HFFc6 (cell line): ENCODE measurements at places on chromosomes 4 and X.
A peak's percentile ranks its signal among the peaks of the same experiment; 100 is the strongest.

DNA sequence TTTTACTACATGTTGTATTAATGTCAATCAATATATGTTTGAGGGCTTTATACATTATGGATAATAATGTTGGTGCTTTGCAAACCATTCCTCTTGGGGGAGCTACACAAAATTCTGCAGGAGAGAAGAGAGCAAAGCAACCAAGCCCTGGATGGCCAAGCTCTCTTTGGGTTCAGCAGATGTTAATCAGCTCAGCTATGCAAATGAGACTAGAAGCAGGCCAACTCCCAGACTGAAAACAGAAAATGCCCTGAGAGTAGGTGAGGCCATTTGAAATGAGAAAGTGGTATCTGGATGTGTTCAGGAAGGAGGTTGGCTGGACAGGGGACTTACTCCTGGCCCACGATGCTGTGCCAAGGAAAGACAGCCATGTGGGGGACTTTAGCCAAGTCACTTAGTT is 387.0 kb downstream of the BCOR start:
- DNase-seq, result no peak

DNA sequence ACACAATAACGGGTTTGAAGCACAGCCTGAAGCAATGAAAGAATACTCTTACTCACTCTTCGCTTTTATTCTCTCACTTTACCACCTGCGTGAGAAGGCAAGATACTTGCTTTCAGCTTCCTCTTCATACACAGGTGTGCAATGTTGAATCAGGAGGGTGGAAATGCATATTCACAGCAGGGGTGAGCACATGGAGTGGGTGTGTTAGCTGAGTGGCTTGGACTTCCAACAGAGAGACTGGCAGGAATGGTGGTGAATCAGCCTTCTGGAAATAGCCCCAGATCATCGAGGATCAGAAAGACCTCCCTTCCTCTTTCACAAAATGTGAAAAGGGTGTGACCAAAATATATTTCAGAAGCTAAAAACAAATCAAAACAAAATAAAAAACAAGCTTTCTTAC is 521.2 kb downstream of the STIM2 start:
- DNase-seq, result no peak

GRCh38 chrX:10484683-10485247 is 135.6 kb downstream of the MID1 start:
- DNase-seq, result no peak

DNA sequence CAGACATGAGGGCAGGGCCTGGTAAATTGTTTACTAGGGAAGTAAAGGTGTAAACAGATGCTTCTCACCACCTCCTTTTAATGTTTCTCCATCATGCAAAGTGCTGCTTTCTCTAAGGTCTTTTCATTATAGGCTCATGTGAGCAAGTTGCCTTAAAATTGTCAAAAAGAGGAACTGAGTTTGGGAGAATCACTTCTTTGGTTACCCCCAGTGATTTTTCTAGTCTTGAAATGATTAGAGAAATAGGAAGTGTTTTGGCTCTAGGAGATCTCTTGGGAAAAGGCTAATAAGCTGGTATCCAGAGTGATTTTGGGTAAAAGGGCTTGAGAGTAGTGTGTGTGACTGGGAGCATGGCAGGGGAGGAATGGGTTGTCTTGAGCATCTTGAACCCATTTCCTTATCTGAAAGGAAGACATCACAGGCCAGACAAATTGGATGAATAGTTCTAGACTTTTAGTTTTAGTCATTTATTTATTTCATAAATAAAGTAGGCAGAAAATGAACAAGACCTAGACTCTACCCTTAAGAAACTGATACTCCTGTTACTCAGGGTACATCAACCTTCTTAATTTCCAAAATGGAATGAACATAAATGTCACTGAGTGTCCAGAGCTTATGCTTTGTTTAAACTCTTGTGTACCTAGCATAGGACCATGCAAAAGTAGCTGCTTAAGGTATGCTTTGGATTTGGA is 14.2 kb downstream of the GRPR start:
- no peak for DNase-seq

GRCh38 chrX:69564665-69565064 is 51.2 kb upstream of the EDA start:
- DNase-seq, result no peak

GRCh38 chrX:17859609-17860178 is 1.4 kb downstream of the RAI2 start:
- DNase-seq, result no peak

GRCh38 chrX:122866532-122866931 is 317.5 kb upstream of the GRIA3 start:
- DNase-seq, result peak; percentile 62

- DNase-seq, result peak; percentile 27
These were observed 171.3 kb downstream of the BTC start for GRCh38 chr4:74623041-74623440.

DNA sequence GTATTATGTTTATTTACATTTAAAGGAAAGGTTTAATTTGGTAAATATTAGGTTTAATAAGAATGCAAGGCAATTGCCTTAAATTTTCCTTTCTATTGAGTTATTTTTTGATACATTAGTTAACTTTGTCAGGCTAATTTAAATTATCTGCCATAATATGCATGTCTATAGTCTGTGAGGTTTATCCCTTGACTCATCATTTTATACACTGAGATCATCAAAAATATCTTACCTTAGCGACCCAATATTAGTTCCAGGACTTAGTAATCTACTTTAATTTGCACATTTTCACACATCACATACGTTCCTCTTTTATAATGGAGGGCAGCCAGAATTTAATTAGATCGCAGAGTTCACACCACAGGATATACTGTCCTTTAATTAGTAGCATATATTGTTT is 999.5 kb upstream of the GRID2 start:
- DNase-seq, result no peak

GRCh38 chrX:12824944-12825343 is 33.7 kb downstream of the PRPS2 start:
- no peak for DNase-seq

GRCh38 chr4:177266506-177266905 is 43.2 kb upstream of the NEIL3 start:
- DNase-seq, result no peak

- peak; percentile 28 for DNase-seq
These were observed 55.7 kb upstream of the SLC7A11 start for GRCh38 chr4:138297743-138298405.

DNA sequence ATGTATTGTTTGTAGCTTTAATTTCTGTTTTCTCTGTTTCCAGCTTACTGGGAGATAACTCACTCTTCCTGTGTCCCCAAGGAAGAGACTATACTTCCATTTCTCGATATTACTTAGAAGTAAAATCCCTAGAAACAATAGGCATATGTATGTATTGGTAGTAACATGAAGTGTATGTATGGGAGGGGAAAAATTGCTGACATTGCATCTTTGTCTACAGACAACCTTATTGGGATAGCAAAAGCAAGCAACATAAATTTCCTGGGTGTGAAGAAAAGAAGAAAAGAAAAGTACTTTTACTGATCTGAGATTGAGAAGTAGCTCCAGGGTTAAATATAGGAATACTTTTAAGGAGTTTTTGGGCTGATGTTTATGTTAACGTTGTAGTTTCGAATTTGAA is 15.4 kb downstream of the AP1AR start:
- DNase-seq, result no peak

GRCh38 chr4:143473334-143474126 is 40.0 kb upstream of the SMARCA5 start:
- no peak for DNase-seq

- no peak for DNase-seq
These were observed 2.7 kb downstream of the AFP start for GRCh38 chr4:73438582-73439215.

GRCh38 chr4:183552274-183553146 is 47.7 kb downstream of the ING2 start:
- no peak for DNase-seq
